Esophagus muscularis mucosa (tissue), 4 donors: ENCODE measurements at places on chromosomes 2 and 18. TPM values are rescaled to one million over a fixed set of nuclear protein-coding genes. Genes with fewer than 3 reads are reported as not detected.

Gene FZD7
- 60.7 TPM for total RNA-seq

Gene ZNF397
- 27.8 TPM for total RNA-seq

Gene PROC
- not detected for total RNA-seq

Gene TNS1
- 2,170 TPM for total RNA-seq

Gene CDH2
- 17.4 TPM for total RNA-seq

Gene CD8B2
- not detected for total RNA-seq

Gene CEP192
- total RNA-seq: 19.4 TPM

Gene CSRNP3
- 4.4 TPM for total RNA-seq

Gene SERPINB7
- total RNA-seq: not detected

Gene CYTIP
- total RNA-seq: 3.6 TPM

Gene XIRP2
- not detected for total RNA-seq

Gene ZNF532
- 62.3 TPM for total RNA-seq

Gene CAPN14
- total RNA-seq: not detected

Gene TXNDC2
- total RNA-seq: 1.0 TPM

Gene REG1B
- not detected for total RNA-seq

Gene LYG1
- total RNA-seq: 0.57 TPM

Gene PARD3B
- total RNA-seq: 40.8 TPM

Gene IL1RN
- total RNA-seq: 0.83 TPM

Gene MYO7B
- 0.98 TPM for total RNA-seq

Gene MBD1
- 85.1 TPM for total RNA-seq

Gene GREB1
- total RNA-seq: 8.0 TPM

Gene UGT1A3
- total RNA-seq: not detected
